Posterior cingulate gyrus (tissue), 11 donors: ENCODE measurements at places on chromosomes 16 and 17.

DNA sequence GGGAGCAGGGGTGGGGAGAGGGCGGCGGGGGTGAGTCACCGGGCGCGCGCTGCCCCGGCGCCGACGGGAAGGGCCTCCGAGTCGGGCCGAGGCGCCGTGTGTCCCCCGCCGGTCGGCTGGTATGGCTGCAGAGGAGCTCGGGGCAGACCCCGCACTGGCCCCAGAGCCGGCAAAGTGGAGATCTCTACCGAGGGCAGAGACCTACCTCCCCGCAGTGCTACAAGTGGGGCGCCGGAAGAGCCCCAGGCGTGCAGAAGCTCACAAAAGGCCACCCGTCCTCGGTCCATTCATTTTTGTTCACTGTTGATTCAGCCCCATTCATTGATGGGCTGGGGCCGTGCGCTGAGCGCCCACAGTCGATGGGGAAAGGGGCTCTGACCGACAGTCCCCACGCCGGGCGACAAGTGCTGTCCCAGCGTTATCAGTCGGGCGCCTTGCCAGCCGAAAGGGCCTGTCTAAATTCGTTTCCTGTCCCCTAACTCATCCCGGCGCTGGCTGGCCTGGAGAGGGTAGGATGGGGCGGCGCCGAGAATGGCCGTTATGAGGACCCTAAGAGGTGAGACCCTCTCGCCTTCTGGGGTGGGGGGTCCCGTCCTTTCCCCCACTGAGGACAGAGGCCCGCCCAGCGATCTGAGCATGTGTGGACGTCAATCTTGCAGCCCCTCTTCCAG lies 709 bp upstream of the ENO3 start:
- no peak for DNase-seq

GRCh38 chr16:27248036-27248435 lies 20.5 kb downstream of the NSMCE1 start:
- no peak for DNase-seq

- no peak for DNase-seq
Measured at GRCh38 chr16:83733301-83733700, 74.5 kb upstream of the HSBP1 start.

DNA sequence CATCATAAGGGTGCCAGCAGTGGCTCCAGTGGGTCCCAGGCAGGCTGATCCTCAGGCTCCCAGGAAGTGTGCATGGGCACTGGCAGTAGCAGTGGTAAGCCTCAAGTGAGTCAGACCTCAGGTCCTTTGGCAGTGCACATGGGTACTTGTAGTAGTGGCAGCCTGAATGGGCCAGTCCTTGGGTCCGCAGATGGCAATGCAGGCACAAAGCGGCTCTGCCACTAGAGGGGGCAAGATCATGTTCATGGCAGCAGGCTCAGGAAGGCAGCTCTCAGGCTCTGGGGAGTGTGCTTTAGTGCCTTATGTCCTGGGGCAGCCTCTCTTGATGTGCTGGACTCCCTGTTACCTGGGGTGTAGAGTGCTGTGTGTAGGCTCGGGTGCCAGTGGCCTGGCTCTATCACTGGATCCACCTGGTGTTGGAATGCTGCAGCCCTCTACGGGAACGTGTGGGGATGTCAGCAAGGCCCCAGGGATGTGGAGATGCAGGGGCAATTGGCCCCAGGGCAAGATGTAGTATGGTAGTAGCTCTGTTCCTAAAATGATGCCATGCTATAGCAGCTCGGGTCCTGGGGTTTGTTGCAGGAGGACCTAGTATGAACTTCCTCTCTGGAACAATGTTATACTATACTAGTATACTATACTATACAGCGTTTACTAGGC lies 11.0 kb downstream of the ACSM3 start:
- no peak for DNase-seq

GRCh38 chr17:16444258-16444886 lies 29.0 kb downstream of the TRPV2 start:
- DNase-seq = no peak

GRCh38 chr16:78116946-78117345 lies 17.5 kb downstream of the WWOX start:
- no peak for DNase-seq

- DNase-seq = no peak
Measured at GRCh38 chr17:27559506-27560481, 71.2 kb upstream of the LGALS9 start.

DNA sequence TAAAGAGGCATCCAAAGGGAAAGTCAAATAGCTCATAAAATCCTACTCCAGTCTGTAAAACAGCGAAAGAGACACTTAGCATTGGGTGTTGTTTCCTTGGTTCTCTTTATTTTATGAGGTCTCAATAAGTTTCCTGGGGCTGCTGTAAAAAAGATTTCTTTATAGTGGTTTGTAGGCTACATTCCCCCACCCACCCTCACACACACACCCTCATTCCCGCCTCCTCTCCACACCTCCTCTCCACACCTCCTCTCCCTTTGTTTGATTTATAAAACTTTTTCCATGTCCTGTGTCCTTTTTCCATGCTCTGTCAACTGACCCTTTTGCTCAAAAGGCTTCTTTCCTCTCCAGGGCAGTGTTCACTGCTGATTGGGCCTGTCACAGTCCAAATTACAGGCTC lies 178.9 kb upstream of the SOX9 start:
- no peak for DNase-seq

DNA sequence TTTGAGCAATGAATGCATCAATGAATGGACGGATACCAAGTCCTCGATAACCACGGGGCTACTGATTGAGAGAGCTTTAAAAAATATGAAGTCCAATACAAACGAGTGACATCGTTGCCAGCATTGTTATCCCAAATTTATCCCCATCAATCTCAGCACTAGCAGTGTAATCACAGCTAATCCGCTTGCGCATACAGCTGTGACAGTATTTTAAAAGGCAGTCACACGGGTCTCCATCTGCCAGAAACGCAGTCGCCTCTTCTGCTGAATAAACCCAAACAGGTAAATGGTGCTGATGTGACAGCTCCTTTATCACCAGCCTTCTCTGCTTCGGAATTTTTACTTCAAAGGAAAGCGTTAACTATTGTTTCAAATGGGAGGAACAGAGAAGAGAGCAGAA lies 311.1 kb downstream of the XYLT1 start:
- no peak for DNase-seq
